NCI-H526 treated with DMSO at 0.1 percent for 48 hours (cell line): ENCODE measurements at places on chromosomes 5 and 9.

- DNase-seq, result no peak
These were observed 91.4 kb upstream of the RANBP6 start for GRCh38 chr9:6106711-6107339.

- no peak for DNase-seq
These were observed 51.3 kb upstream of the PTGER4 start for GRCh38 chr5:40628407-40628806.

GRCh38 chr5:91077623-91078022, 305.5 kb downstream of the ARRDC3 start:
- DNase-seq, result no peak

DNA sequence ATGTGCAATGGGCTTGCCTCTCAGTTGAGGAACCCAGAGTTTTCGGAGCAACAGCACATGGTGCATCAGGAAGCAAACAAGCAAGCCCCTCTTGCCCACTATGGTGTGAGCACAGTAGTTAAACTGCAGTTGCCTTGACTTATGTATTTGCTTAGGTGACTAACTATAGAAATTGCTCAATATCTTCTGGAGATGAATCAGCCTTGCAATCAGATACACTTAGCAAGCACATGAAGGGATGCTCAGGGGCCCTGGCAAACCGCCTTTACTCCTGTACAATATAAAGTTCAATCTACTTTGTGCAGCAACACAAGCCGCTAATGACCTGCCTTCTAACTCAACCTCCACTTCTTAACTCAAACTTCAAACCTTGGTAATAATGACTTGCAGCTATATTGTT, 581.7 kb upstream of the RIOK2 start:
- DNase-seq, result no peak

DNA sequence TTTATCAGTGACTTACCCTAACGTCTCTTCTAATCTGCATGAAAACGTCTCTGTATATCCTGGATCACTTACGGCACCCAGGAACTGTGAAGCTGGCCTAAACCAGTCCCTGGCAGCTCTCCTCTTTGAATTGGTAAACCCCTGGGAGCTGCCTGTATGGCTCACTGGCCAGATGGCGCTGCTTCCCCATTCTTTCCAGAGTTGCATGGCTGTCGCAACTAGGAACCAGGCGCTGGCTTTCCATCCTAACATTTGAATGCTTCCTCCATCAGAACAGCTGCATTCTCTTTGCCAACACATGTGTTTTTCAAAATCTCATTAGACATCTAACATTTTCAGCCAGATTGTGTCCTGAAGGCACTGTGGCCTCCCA, 8.0 kb upstream of the PCA3 start:
- peak; percentile 5 for DNase-seq

- DNase-seq, result no peak
These were observed 84.8 kb upstream of the ALDH1A1 start for GRCh38 chr9:73037613-73038012.

DNA sequence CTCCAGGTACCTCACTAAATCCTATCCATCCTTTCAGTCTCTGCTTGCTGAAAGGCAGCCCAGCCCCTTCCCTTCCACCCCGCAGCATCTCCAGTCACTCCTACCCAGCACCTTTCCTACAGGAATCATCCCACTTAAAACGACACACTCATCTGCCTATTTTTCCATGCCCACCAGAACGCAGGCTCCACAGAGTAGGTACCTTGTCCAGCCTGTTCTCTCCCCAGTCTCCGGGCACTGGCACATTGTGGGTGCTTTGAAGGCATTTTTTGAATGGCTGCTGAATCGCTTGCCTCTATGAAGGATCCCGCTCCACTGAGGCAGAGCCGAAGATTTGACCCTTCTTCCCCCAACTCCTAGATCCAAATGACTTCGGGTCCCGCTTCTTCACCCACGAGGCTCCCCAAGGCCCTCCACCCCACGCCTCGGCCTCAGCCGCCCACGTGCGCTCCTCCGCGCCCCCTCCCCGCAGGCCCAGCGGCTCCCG, 15.6 kb downstream of the LHX6 start:
- DNase-seq, result no peak

DNA sequence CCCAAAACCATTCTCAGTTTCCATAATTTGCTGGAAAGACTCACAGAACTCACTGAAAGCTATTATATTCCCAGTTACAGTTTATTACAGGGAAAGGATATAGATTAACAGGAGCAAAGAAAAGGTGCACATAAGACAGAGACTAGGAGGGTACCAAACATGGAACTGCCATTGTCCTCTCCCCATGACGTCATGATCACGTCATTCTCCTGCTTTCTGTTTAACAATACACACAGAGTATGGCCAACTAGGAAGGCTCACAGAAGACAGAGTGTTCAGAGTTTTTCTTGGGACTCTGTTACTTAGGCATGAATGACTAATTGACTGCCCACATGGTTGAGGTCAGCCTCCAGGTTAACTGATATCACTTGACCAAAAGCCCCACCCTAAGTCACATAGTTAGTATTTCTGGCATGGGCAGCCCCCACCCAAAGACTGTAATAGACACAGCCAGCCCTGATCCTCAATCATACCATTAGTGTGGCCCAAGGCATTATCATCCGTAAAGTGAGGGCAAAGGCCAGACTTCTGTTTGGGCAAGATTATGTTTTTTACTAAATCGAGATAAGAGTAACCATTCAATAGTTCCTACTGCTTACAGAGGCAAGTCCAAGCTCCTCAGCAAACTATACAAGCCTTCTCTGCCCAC, 353.5 kb upstream of the POU5F2 start:
- DNase-seq, result no peak

DNA sequence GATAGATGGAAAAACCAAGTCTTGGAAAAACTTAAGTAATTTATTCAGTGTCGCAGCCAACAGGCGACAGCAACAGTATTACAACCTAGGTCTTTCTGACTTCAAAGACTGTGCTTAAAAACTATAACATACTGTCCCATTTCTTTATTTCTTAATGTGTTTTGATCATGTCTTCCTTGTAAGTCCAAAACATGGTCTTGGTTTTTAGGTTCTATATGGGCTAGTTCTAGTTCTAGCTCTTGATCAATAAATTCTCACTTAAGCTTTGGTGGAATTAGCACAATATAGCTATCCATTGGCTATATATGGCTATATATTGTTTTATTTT, 69.9 kb downstream of the IQGAP2 start:
- DNase-seq, result no peak

DNA sequence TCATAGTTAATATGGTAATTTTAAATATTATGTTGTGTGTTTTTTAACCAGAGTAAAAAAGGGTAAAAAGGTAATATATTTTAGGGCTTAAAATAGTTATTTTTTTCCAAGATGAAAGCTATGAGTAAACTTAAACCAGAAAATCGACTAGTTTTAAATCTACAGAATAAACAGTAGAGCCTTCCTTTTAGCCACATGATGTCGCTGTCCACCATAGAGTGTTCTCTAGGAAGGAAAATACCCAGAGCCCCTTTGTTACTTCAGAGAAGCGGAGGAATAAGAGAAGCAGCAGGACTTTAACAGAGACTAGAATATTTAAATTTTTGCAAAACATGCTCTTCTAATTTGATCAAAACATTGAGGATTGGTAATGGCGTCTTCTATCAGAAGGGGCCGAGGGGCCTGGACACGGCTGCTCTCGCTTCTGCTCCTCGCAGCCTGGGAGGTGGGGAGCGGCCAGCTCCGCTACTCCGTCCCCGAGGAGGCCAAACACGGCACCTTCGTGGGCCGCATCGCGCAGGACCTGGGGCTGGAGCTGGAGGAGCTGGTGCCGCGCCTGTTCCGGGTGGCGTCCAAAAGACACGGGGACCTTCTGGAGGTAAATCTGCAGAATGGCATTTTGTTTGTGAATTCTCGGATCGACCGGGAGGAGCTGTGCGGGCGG, at the start of gene PCDHA2:
TSS of gene PCDHA2 (plus strand) at position 258 of the 664 bp plus-strand sequence.
- no peak for DNase-seq

DNA sequence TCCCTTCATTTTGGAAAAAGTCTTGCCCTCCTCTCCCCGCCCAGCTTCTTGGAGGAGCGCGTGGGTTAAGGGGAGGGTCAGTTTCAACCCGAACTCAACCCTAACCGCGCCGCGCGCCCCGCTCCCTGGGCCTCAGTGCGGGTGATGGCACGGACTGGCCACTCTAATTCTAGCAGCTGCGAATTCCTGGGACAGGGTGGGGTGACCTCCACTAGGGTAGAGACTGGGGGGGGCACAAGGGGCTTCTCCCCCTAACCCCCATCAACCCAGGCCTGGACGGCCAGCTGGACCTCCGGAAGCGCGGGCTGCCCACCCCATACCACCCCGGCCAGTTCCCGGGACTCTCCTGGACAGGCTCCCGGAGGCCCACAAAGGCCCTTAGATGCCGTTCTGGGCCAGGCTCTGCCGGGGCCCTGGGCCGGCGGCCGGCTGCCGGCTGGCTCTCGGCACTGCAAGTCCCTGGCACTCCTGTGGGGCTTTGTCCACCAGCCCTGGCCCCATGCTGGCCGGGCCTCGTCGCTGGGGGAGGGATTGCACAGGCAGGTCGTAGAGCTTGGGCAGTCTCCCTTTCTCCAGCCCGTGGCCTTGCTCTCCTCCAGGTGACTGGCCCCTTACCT, 7.2 kb upstream of the PSD2 start:
- no peak for DNase-seq

DNA sequence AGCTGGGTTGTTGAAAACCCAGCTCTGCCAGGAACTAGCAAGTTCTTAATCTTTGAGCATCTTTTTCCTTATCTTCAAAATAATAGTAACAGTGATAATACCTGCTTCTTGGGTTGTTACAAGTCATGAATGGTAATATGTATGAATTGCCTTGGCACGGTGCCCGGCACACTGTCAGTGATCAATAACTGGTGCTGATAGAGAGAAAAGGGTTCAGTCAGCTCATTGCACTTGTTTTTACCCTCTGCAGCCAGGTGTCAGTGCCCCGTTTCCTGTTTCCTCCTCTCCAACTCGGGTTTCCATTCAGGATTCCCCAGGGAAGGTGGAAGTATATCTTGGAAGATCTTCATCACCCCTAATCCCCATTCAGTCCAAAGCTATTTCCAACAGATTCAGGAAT, 15.8 kb upstream of the NIPAL4 start:
- no peak for DNase-seq

DNA sequence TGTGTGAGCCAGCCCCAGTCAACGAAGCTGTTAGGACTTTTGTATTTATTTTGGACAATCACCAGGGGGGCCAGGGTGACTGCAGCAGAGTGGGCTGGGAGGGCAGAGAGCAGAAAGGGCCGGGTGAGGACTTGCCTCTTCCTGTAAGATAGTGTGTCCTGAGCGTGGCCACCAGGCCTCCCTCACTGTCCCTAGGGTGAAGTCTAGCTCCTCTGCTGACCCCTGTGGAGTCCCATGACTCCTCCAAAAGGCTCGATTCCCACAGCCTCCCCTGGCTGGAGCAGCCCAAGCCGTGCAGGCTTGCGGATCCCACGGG, 147.8 kb downstream of the RXRA start:
- DNase-seq, result no peak

DNA sequence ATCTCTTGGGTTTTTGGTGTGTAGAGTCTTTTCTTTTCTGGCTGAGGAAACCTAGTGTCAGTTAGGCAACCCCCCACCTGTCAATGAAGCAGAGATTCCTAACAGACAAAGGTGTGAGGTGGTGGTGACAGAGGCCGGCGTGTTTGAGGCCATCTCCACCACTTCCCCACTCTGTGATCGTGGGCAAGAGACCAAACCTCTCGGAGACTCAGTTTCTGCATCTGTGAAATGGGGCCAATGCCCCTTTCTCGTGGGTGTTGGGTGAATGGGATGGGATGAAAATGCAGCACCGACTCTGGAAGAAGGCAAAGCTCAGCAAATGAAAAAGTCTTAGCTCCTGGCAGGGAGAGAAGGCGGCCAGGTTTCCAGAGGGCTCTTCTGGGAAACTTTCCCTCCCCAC, 807 bp downstream of the FAM163B start:
- DNase-seq, result no peak

GRCh38 chr5:32765266-32765665, 54.1 kb downstream of the NPR3 start:
- DNase-seq, result no peak

- DNase-seq, result no peak
These were observed 185.0 kb downstream of the SEMA6A start for GRCh38 chr5:116389601-116390000.

GRCh38 chr9:126027566-126027965, 280.4 kb downstream of the PBX3 start:
- DNase-seq, result no peak

DNA sequence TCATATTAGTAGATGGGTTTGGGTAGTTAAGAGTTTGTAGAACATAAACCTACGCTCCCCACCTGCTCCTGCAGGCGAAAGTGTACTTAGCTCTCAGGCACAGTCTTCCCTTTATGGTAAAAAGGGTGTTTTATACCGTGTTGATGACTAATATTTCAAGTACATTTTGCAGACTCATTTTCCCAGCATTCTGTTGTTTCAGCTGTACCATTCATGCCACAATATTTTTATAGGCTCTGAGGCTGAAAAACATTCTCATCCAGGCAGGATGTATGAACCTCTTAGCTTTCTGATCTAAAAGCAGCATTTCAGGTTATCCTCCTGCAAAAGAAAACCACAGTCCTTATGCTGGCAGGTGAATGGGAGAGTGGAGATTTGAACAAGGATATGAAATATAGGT, 231.4 kb downstream of the NR2F1-AS1 start:
- DNase-seq, result no peak

DNA sequence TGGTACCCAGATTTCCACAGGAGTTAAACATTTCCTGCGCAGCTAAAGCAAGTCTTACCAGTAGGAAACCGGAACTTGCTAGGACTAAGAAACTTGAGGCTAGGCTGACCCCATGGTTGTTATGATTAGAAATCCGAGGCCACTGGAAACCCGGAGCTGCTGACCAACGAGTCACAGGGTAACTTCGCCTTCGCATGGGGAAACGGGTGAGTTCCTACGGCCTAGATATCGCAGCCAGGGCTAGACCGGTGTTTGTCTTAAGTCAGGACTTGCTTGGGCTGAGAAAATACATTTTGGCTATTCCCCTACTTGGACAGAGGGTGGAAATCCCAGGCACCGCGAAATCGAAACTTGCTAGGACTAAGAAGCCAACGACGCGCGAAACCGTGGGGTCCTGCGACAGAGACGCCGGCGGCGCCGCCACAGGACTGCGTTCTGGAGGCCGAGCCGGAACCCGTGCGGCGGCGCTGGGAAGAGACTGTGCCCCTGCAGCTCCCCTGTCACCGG, 1.6 kb upstream of the ANXA2R start:
- peak; percentile 95 for DNase-seq

DNA sequence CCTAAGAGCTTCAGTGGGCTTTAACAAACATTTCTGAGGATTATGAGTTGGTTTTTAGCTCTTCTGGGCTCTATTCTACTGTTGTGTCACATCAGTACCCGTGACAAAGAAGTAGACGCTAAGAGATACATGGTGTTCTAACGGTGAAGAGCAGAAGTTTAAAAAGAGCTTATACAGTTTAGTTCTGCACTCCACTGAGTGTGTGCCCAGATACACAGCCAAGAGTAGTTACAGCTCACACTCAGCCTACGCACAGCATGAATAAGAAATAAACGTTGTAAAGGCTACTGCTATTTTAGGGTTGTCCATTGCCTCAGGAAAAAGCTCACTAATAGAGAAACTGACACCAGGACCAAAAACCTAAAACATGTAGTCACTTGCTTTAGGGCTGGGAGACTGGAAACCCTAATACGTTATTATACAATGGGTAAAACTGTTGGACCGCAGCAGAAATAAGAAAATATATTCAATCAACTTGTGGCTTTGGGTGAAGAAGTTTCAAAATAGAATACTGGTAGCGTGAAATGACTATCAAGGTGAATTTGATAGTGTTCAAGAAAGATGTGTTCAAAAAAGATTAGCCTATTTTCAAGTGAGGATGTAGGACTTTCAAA, 34.7 kb downstream of the PSIP1 start:
- no peak for DNase-seq
